ENCODE measurements at places on chromosomes 6 and 20.
A peak's percentile ranks its signal among the peaks of the same experiment; 100 is the strongest.

DNA sequence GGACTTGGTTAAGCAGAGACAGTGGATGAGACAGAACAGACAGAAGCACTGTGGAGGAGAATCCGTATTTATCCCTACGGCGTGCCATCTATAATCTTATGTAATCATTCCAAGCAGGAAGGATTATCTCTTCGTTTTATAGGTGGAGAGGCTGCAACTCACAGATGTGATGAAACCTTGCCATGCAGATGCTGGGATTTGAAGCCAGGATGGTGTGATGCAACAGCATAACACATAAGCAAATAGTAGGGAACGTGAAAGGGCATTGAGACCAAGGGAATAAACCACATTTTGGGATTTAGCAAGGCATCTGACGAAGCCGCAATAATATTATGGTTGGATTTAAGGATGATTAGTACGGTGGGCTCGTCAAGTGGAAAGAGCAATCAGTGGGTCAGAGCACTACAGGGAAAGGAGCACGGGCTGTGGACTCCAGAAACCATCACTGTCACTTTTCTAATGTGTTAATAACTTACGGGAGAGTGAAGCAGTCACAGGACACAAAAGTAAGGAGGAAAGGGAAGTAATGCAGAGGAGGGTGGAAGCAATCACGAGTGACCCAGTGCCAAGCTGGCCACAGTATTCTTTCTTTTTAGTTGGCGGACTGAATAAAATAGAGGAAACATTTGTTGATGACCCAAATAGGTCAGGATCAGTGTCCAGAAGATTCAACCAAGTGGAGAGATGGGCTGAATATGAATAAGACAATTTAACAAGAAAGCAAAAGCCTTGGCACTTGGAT lies 119.6 kb upstream of the EDN1 start:
- DNase-seq = no peak

DNA sequence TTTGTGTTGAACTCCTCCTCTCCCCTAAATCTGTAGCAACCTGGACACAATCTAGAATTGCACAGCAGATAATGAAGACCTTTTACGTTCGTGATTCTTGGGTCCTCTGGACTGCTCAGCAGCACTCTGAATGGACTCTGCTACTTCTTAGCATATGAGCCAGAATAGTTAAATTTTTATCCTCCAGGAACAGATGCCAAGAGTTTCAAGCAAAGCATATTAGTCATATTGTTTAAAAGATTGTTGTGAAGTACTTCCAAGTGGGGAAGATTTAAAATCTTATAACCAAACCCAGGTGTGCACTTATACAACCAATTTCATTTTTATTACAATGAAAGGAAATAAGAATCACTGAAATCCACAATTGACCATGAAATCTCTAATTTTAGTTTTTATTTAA lies 118.9 kb upstream of the EXOC2 start:
- DNase-seq = no peak

- no peak for DNase-seq
These were observed 64.1 kb downstream of the KIZ start for GRCh38 chr20:21189761-21190523.

DNA sequence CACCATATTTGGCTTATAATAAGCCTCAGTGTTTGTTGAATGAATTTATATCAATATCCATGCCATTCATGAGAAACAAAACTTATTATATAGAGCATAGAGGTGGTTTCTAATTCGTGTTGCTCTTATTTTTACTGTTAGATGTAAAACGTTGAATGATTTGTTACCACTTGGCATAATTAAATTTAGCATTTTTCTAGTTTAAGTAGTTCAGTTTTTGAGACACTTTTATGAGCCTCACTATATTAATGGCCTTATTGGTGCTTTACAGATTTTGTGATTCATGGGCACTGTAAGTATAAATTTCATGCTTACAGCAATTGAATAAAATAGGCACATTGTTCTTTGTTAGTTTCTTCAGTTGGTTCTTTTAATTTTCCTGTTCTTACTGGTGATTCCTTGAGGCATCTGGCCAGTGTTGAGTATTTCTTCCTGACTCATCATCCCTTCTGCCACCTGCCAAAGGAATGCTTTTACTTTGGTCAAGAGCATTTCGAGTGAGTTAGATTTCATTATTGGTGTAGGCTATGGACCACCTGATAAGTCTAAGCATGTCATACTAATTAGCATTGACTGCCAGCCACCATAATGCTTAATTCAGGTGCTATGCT lies 34.8 kb downstream of the CDKAL1 start:
- DNase-seq = no peak

DNA sequence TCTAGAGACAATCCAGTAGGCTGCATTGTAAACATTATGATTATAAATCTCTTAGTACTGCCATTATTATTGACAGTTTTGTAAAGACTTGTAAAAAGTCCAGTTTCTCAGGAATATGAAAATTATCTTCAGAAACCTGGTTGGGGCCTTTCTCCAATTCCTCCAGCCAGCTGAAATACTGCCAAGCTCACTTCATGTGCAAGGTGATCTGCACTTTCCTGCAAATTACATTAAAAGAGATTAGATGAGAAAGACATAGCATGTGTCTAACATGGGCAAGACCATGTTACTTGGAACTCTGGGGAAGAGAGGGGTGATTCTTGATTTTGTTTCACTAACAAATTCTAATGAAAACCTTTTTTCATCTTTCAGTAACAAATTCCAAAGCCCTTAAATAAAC lies 24.0 kb downstream of the PGM3 start:
- no peak for DNase-seq

GRCh38 chr6:8958894-8959511 lies 523.7 kb upstream of the SLC35B3 start:
- peak; percentile 36 for DNase-seq

DNA sequence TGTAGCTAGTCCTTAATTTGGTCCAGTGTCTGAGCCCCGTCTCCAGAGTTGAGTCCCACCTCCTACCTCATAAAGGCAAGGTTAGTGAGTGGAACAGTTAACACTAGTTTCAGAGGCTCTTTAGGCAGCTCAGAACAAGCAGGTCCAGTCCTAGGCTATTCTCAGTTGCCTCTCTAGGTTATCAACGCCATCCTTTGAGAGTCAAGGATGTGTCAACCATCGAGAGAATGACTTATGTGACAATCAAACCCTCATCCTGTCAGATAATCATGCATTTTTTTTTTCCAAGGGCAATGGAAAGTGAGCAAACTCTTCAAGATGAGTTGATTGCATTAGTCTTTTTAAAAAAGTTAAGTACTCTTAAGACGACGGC lies 64.0 kb upstream of the TXNDC5 start:
- DNase-seq = no peak

GRCh38 chr6:110699780-110700179 lies 115.5 kb downstream of the CDK19 start:
- DNase-seq = no peak

GRCh38 chr20:48300529-48300928 lies 515.2 kb upstream of the SULF2 start:
- no peak for DNase-seq

DNA sequence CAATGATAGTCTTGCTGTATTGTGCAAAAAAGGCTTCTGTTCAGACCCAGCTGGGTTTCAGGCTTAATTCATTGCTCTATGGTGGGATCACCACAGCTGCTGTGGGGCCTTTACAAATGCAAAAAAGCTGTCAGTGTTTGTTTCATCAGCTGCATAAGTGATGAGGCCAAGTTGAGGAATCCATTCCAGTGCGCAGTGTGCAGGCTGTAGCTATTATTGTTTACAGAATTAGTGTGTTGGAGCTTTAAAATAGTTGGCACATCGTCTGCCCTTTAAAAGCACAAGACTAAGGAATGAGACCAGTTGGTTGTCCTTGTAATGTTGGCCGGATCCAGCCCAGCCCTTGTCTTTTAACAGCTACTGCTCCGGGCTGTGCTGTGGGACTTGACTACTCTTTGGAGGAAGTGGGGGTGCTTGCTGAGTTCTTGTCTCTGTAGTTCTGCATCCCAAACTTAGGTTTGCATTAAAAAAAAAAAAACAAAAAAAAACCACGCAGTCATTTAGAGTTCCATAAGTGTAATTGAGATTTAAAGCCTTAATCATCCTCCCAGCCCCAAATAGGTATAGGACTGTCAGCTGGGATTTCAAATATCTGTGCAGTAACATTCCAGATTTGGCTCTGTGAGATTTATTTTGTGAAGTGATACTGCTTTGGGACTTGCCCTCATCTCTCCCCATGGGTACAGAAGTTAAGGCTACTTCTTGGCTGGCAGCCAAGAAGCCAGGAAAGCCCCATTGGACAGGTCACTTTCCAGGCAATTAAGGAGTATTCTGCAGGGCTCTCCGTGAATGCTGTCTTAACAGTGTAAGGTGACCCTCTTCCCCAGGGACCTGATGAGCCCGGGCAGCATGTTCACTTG lies 19.3 kb downstream of the JARID2 start:
- peak; percentile 72 for DNase-seq

DNA sequence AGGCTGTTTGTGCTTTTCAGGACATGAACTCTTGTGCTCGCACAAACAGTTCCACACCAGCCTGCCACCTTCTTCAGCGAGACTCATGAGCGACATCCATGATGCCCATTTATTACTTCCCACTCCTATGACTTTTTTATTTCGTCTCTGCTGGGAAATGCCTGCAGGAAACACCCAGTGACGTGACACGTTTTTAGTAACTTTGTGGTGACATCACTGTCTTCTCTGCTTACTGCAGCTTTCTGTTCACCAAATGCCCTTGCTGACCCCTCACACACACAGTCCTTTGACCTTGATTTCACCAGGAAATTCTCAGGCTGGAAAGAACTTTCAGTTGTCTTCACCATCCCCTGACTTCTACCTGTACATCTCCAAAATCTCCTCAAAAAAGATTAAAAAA lies 8.9 kb downstream of the TRIM40 start:
- DNase-seq = no peak

GRCh38 chr6:11323666-11324452 lies 91.4 kb upstream of the NEDD9 start:
- DNase-seq = no peak

DNA sequence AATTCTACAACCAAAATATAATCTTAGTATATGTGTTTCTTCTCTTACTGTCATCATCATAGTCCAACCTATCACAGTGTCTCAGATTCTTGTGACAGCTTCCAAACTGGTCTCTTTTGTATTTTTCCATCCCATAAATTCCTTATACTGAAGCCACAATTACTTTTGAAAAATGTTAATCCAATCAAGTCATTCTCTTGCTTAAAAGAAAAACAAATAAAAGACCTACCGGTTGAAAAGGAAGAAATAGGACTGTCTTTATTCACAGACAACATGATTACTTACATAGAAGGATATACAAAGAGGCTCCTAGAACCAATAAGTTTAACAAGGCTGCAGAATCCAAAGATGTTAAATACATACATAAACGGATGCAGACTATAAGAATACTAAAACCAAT lies 339.9 kb downstream of the RNGTT start:
- DNase-seq = no peak

All from choroid plexus epithelial cell (primary cell).